ENCODE measurements at places on chromosomes 2 and 18. TPM values are rescaled to one million over a fixed set of nuclear protein-coding genes. Genes with fewer than 3 reads are reported as not detected.

Gene SPP2
- total RNA-seq: not detected

DNA sequence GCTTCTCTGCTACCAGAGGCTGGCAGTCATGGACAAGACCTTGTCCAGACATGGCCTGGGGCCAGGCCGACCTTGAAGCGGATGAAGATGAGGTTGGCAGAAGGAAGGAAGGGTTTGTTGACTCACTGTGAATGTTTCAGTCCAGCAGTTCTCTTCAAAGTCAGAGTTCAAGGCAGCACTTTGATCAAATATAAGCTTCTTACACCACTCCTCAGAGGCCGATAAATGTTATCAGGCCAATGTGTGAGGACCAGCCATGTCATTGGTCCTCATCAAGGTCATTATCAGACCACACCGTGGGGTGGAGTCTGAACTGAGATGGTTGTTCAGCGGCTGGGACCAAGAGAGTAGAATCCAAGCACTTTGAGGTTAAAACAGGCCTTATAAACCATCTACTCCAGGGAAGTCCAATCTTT, 35.5 kb downstream of the QPCT start:
- H3K36me3 ChIP-seq: no peaks in the 10 kb centered on the region
- DNase-seq: no peak
- H3K27ac ChIP-seq: no peak overlapping the region
- H3K4me1 ChIP-seq: no peaks in the 10 kb centered on the region
- H3K27me3 ChIP-seq: no peaks in the 10 kb centered on the region

DNA sequence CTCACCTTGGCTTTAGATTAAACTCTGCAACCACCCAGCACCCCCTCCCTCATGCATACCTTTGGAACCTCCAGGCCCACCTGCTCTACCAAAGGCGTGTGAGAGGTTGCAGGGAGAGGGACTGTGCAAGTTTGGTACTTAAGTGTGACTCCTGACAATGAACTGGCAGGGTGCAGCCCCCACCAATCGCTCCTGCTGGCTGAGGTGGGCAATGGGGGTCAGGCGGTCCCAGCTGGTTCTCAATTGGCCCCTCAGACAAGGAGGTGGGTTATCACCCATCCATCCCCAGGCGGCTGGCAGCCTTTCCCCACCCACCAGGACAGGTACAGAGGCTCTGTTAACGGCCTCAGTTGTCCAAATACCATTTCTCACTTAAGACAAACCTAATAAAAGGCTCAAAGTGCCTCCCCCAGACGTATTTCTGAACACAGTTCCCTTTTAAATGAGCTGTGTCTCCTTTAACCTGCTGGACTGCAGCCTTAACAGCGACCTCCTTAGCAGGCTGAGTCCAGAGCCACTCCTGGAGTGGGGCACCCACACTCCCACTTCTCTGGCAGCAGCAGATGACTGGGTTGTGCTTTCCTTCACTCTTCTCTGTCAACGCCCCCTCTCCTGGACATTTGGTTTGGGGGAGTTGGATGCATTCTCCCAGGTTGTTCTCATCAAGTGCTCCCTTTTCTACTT, 169.2 kb upstream of the SMAD2 start:
- no peaks in the 10 kb centered on the region for H3K4me1 ChIP-seq
- H3K4me3 ChIP-seq: no peak overlapping the region
- H3K27ac ChIP-seq: no peak overlapping the region
- no peaks in the 10 kb centered on the region for H3K36me3 ChIP-seq

GRCh38 chr2:173521450-173522192, 166.9 kb downstream of the CDCA7 start:
- no peaks in the 10 kb centered on the region for H3K36me3 ChIP-seq
- no peak for DNase-seq
- no peak overlapping the region for H3K4me3 ChIP-seq
- H3K27me3 ChIP-seq: no peaks in the 10 kb centered on the region
- no peaks in the 10 kb centered on the region for H3K4me1 ChIP-seq

DNA sequence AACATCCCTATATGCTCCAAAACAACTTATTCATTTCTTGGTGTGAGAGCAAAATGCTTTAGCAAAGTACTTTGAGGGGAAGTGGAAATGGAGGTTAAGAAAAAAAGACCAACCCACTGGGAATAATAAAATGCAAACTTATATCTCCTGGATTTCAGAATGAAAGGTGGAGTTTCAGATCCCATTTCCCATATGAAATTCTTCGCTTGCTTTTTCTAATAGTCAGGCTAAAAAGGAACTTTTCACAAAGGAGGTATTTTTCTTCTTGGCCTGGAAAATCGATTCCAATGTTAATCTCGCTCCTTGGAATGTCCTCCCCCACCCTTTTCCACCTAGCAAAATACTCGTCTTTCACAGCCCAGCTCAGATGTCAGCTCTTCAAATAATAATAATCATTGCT, 360.9 kb downstream of the LPIN1 start:
- H3K27me3 ChIP-seq: no peaks in the 10 kb centered on the region
- no peaks in the 10 kb centered on the region for H3K36me3 ChIP-seq
- DNase-seq: no peak
- H3K4me1 ChIP-seq: peaks cover 5% of the 10 kb centered on the region

GRCh38 chr2:148926291-148926961, 51.4 kb downstream of the KIF5C start:
- no peak overlapping the region for H3K4me3 ChIP-seq
- H3K27me3 ChIP-seq: no peaks in the 10 kb centered on the region
- no peaks in the 10 kb centered on the region for H3K36me3 ChIP-seq
- peak; percentile 34 for DNase-seq

- no peak overlapping the region for H3K4me3 ChIP-seq
- H3K4me1 ChIP-seq: peaks cover 4% of the 10 kb centered on the region
- H3K27ac ChIP-seq: no peak overlapping the region
- DNase-seq: no peak
- no peaks in the 10 kb centered on the region for H3K27me3 ChIP-seq
Measured at GRCh38 chr2:162293122-162293786, 25.2 kb downstream of the IFIH1 start.

DNA sequence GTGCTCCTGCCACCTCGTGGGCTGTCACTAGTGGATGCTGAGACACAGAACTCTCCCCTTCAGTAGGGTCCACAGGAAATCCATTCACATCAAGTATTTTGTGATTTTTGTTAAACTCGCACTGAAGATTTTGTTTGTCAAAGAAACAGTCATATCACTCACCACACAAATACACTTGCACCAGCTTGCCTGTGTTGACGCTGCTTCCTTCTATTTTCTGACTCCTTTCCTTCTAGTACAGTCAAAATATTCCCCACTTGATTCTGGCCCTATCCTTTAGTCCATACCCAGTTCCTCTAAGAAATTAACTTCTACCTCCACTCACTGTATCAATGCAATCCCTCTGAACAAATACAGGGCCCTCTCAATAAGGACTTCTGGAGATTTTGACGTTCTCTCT, 213.2 kb upstream of the ARL4C start:
- H3K4me3 ChIP-seq: no peak overlapping the region
- H3K36me3 ChIP-seq: no peaks in the 10 kb centered on the region
- DNase-seq: no peak

- no peaks in the 10 kb centered on the region for H3K4me1 ChIP-seq
- no peak overlapping the region for H3K4me3 ChIP-seq
- no peaks in the 10 kb centered on the region for H3K36me3 ChIP-seq
- H3K27me3 ChIP-seq: no peaks in the 10 kb centered on the region
Measured at GRCh38 chr18:9906481-9906880, 7.3 kb upstream of the VAPA start.

DNA sequence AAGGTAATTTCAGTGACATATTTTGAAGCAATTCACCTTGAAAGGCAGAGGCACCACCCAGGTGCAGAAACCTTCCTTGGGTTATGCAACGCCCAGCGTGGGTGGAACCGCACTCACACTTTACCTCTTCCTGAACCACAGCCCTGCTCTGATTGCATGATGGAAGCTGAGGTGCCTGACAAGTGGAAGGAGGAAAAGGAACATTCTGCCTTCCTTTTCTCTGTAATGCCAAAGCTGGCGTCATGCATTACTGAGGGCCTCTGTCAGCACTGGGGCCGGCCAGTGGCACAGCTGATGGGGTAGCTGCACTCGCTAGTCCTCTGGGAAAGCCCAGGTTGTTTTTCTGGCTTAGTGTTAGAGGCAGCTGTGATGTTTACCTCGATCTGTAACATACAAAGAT, 266.5 kb downstream of the NEDD4L start:
- H3K4me3 ChIP-seq: no peak overlapping the region
- H3K4me1 ChIP-seq: peaks cover 36% of the 10 kb centered on the region
- peak; percentile 87 for DNase-seq
- no peaks in the 10 kb centered on the region for H3K36me3 ChIP-seq

GRCh38 chr2:64730551-64731262, 77.0 kb upstream of the SERTAD2 start:
- peak overlapping the region; percentile 79 for H3K27ac ChIP-seq
- no peaks in the 10 kb centered on the region for H3K36me3 ChIP-seq
- no peaks in the 10 kb centered on the region for H3K27me3 ChIP-seq

GRCh38 chr2:20617892-20618467, 32.9 kb downstream of the HS1BP3 start:
- H3K27me3 ChIP-seq: no peaks in the 10 kb centered on the region
- peak; percentile 92 for DNase-seq
- H3K36me3 ChIP-seq: peaks cover 15% of the 10 kb centered on the region
- peak overlapping the region; percentile 90 for H3K27ac ChIP-seq
- no peak overlapping the region for H3K4me3 ChIP-seq
- H3K4me1 ChIP-seq: peaks cover 63% of the 10 kb centered on the region

DNA sequence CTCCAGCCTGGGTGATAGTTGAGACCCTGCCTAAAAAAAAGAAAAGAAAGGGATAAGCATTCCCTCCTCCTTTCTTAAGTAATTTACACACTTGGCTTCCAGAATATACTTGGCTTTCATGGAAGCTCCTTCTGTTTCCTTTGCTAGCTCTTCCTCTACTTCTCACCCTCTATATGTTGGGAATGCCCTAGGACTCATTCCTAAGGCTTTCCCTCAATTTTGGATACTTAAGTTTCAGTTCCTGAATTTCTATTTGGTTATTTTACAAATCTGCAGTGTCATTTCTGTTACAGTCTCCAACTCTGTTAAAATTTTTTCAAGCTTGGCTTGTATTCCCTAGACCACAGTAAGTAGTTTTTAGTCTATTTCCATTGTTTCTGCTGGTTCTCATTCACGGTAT, 23.6 kb downstream of the SP3 start:
- no peak overlapping the region for H3K4me3 ChIP-seq
- no peaks in the 10 kb centered on the region for H3K36me3 ChIP-seq
- no peaks in the 10 kb centered on the region for H3K27me3 ChIP-seq
- H3K27ac ChIP-seq: no peak overlapping the region

- H3K27ac ChIP-seq: no peak overlapping the region
- no peaks in the 10 kb centered on the region for H3K36me3 ChIP-seq
- no peaks in the 10 kb centered on the region for H3K4me1 ChIP-seq
- H3K4me3 ChIP-seq: no peak overlapping the region
Measured at GRCh38 chr2:209870067-209870466, 98.4 kb downstream of the UNC80 start.

DNA sequence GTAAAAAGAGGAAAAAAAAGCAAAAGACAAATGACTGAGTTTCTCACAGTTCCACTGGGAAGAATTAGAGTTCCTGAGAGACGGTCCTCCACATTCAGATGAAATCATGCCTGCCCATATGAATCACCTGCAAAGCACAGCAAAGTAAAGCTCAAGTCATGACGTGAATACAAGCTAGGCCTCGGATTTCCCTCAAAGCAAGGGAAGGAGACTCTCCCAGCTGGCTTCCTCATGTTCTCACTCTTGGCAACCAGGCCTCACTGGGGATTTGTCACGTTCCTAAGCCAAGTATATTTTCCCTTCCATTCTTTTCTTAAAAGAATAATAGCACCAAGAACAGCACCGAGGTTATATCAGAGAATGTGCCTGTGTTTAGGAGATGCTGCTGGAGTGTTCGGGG, 47.0 kb downstream of the CYP27C1 start:
- no peak overlapping the region for H3K27ac ChIP-seq
- no peak for DNase-seq
- H3K36me3 ChIP-seq: no peaks in the 10 kb centered on the region

DNA sequence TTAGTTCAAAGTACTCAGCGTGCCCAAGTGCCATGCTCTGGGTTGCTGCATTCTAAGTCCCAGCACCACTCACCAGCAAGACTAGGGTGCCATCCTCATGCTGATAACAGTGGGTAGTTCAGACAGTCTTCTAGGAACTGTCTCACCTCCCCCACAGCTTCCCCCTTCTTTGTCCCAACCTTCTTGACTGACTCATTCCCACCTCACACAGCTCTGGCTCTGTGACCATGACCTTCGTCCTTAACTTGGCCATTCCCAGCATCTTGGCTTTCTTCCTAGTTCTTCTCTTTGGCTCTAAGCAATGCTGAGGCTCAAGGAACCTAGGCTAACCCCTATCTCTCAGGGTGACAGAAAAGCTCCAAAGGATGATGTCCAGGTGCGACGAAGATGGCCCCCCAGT, 20.0 kb upstream of the CXCR4 start:
- H3K4me1 ChIP-seq: peaks cover 8% of the 10 kb centered on the region
- H3K4me3 ChIP-seq: no peak overlapping the region
- H3K36me3 ChIP-seq: no peaks in the 10 kb centered on the region
- H3K27me3 ChIP-seq: no peaks in the 10 kb centered on the region
- H3K27ac ChIP-seq: peak overlapping the region; percentile 70
